GM13976 (cell line): ENCODE measurements at places on chromosomes 6 and 20.
A peak's percentile ranks its signal among the peaks of the same experiment; 100 is the strongest.

GRCh38 chr20:58407966-58408557 is 19.0 kb downstream of the VAPB start:
- peak; percentile 42 for DNase-seq

DNA sequence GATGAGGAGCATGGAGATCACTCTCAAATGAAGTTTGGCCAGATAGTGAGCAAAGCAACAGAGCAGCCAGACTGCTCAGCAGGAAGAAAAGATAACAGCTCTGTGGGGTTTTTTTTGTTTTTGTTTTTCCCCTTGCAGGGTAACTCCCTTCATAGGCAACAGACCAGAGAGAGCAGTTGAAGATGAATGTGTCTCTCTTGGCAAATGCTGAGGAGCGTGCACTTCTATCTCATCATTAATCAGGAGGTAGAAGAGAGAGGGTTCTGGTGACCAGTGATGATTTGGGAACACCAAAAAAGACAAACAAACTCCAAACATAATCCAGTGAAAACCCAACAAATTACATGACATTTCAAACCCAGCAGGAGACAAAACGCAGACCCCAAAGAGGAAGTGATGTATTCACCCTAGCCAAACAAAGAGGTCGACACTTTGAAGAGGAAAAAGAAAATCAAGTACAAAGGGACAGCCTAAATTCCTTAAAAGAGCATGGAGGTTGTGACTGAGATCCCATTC is 66.2 kb upstream of the RREB1 start:
- peak; percentile 56 for DNase-seq

DNA sequence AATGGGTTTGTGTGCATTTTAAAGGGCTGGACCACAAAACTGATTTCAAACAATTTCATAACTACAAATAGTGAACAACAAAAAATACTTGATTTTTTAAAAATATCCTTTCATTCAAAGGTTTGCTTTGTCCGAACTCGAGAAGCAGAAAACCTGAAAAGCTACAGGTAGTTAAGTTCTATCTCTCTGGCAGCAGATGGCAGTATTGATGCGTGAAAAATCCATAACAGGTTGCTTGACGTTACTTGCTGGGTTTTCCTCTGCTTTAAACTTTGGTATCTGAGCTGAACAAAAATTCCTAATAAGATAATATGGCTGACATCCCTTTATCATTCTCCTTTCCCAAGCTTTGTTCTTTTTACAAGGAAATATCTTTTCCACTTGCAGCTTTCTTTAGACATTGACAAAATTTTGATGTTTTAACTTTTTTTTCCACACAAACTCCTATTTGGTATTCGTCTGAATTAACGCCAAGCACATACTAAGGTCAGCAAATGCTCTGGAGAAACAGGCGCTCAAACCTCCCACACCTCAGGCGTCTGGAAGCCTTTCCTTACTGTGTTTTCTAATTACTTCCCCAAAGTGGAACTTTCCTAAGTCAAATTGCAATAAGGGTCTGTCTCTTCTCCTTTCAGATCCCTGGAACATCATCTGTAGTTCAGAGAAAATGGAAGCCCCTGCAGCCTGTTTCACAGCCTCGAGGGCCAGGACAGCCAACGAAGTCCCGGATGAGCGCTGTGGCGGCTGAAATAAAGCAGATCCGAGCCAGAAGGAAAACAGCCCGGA is 50.3 kb upstream of the GFRAL start:
- DNase-seq = peak; percentile 32

GRCh38 chr6:135854799-135855198 is 3.3 kb downstream of the PDE7B start:
- no peak for DNase-seq

GRCh38 chr20:6732001-6732447 is 35.5 kb upstream of the BMP2 start:
- no peak for DNase-seq

GRCh38 chr6:158661156-158661685 is 11.4 kb downstream of the SYTL3 start:
- DNase-seq = no peak
